ENCODE measurements at places on chromosomes 16 and 17.

DNA sequence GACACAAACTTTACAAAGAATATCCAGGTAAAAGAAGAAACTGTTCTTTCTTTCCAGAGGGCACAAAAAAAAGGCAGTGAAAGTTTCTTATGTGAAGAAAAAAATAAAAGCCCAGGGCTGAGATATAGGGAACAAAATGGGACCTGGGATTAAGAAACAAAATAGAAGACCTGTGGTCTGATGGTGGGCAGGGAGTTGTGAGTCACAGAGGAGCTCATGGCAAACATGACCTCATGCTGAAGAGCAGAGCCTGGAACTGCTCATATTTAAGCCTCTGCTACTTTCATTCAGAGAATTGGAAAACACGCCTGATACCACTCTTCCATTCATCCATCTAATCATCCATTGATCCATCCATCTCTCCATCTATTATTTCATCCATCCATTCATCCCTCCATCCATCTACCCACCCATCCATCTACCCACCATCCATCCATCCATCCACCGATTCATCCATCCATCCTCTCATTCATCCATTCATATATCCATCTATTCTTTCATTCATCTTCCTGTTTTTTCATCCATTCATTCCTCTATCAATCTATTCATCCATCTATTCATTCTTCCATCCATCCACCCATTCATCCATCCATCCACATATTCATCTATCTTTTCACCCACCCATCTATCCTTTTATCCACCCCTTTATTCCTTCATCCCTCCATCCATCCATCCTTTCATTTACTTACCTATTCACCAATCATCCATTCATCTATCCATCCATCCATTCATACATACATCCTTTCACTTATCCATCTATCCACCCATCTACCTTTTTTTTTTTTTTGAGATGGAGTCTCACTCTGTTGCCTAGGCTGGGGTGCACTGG, 30.0 kb downstream of the WFDC1 start:
- DNase-seq: no peak

DNA sequence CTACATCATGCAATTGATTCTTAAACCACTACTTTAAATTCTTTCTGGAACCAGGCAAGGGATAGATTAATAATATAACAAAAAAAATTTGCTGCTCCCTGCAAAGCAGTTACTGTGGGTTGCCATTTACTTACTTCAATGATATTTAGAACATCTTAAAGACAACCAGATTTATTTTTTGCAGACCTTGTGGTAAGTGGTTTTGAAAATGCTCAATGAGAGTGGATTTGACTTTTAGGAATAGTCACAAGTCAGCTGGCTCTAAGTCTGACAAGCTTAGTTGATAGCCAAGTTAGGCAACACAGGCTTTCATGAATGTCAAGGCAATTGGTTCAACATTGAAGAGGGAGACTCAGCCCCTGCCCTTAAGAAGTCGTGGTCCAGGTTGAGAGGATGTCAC, 11.8 kb downstream of the MARCHF10 start:
- DNase-seq: no peak

DNA sequence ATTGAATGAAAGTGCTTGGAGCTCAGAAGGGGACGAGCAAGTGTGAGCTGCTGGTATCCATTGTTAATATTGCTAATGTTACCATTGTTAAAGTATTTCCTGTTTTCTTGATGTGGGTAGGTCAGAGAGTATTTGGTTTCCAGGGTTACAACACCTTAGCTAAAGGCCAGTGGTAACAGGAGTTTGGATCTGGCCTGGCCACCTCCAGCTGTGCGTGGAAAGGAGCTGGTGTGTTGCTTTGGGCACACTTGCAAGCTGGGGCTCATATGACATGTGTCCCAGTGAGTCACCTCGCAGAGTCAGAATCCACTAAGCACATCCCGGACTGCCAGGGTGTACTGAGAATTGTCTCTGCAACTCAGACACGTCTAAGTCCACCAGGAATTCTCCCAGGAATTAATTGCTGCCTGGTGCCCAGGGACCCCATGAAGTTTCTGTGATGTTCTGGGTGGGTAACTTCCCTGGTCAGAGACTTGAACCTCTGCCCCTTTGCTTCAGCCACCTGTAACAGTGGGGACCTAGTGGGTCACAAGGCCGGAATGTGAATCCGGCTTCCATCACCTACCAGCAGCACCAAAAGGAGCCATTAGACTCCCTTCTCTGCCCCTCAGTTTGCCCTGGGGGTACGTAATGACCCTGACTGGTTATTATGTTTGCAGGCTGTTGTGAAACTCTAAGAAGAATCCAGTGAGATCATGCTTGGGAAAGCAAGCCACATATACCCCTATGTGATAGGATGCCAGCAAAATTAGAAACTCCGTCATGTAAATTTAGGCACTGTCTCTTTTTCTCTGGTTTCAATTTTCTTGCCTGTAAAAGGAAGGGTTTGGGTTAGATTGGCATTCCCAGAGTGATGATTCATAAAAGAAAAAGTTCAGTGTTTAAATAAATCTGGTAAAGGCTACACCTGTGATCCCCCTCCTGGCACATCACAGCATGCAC, 12.8 kb downstream of the SLC6A2 start:
- no peak for DNase-seq

DNA sequence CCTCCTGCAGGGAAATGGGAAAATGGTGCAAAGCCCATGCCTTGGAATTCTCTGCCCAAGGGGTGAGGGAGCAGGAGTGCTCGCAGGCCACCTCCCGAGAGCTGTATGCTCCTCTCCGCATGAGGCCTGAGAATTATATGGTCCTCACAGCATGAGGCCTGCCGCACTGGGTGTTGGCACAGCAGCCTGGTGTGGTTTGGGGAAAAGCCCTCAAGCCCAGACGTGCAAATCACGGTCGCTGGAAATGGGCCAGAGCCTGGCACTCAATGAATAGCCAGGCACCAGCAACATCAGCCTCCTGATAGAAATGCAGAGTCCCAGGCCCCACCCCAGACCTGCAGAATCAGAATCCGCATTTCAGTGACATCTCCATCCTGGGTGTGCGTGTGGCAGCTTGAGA, 156.4 kb upstream of the FOXF1 start:
- no peak for DNase-seq

GRCh38 chr17:44241106-44241624, 21.7 kb upstream of the UBTF start:
- DNase-seq: no peak

DNA sequence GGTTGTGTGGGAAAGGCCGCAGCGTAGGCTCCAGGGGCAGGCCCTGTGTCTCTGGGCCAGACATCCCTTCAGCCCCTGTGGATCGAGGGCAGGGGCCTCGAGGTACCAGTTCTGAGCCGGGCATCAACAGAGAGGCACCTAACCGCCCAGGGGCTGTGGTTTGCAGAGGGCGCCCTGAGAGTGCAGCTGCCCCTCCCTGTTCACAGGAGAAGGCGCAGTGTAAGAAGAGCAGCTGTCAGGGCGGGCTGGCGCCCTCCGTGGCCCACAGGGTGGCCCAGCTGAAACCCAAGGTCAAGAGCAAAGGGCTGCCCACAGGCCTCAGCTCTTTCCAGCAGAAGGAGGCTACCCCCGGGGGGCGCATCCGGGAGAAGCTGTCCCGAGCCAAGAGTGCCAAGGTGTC, 56.5 kb downstream of the ACTG1 start:
- no peak for DNase-seq

- no peak for DNase-seq
Observed at GRCh38 chr16:84813141-84813934, 6.4 kb upstream of the CRISPLD2 start.

DNA sequence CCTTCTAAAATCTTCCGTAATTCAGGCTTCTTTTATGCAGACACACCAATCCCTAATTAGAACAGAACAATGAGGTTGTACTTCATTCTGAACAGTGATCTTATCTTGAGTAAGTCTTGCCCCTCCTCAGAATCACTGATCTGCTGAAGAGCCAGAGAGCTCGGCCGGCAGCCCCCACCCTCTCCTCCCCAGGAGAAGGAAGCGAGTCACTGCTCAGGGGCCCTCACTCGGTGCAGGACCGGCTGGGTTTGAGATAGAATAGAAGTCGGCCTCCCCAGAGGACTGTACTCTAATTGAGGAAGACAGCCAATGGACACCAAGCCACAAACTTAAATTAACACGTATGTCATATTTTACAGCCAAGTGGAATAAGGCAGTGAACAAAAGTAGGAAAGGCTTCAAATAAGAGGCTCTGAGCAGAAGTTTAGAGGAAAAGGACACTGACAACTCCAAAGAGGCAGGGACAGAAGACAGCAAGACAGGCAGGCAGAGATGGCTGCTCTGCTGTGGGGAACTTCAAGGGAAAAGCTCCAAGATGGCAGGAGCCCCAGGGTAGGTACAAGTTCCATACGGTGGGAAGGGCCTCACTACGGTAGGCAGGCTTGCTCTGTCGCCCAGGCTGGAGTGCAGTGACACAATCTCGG, 18.6 kb downstream of the CREBBP start:
- DNase-seq: no peak

DNA sequence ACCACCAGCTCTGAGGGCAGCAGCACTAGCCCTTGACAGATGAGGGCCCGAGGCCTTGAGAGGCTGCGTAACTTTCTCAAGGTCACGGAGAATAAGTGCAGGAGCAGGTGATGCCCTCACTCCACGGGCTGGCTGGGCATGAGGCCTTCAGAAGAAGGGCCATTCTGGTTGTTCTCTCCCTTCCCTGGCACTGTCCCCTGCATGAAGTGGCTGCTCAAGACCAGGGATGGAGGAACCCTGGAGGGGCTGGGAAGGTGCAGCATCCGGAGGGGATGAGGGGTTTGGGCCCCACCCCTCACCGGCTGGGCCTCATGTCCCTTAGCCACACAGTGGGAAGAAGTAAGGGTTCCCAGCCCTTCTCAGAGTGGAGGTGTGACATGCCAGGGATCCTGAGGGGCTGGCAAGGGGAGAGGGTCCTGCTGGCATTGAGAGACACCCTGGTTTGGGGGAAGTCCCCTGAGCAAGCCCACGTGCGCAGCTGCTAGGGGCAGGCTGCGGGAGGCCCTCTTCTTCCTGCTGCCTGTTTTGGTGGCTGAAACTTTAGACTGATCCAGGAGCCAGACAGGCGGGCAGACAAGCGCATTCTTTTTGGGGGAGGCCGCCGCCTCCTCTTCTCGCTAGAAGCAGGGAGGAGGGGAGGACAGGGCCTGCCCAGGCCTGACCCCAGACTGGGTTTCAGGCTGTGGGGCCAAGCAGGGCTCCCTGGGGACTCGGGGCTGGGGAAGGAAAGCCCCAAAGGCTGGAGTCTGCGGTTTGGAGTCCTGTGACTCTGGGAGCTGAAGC, 74.0 kb downstream of the N4BP1 start:
- peak; percentile 89 for DNase-seq

DNA sequence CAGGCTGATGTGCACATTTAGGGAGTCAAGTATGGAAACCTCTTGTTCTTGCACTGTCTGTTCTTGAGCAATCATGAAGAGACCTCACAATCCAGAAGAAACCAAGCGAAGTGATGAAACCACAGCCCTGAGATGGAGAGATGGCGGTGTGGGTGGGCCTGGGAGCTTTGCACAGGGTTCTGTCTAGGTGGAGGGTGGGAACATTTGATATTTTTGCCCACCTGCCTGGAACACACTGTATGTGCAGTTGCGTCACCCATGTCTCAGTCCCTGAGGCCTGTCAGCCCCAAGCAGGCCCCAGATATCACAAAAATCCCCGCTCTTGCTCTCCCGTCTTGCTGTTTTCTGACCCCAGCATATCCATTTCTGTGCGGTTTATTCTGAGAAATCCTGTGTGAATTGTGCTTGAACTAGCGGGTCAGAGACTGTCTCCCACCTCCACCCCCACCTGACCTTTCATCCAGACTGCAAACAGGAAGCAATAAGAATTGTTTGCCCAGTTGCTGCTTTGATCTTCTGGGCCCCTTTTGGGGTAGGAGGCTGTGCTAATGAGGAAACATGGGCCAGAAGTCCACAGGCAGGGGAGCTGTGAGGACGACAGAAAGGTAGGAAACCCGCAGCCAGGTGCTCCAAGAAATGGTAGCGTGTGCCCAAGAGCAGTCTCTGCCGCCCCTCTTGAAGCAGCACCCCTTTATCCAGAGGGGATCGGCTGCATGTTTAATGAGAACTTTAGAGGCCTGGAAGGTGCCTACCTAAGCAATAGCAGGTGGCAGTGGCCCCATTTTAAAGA, 183.8 kb downstream of the CCDC182 start:
- no peak for DNase-seq

DNA sequence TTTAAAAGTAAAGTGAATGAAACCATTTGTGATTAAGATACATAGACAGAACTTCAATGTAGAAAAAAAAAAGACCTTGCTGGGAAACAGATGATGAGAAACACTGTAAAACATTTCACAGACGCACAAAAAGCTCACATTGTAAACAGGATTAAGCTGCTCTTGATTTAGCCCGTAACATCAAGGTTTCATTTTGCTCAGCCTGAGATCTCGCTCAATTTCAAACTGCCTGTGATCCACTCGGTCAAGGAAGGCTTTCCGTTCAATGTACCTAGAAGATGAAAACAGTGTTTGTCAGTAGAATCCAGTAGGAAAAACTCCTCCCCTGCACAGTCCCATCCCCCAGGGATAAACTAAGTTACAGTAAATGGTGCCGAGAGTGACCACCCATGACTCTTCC, 42.3 kb upstream of the BCAR1 start:
- DNase-seq: no peak

GRCh38 chr16:67397812-67398545, 4.7 kb upstream of the TPPP3 start:
- peak; percentile 60 for DNase-seq

DNA sequence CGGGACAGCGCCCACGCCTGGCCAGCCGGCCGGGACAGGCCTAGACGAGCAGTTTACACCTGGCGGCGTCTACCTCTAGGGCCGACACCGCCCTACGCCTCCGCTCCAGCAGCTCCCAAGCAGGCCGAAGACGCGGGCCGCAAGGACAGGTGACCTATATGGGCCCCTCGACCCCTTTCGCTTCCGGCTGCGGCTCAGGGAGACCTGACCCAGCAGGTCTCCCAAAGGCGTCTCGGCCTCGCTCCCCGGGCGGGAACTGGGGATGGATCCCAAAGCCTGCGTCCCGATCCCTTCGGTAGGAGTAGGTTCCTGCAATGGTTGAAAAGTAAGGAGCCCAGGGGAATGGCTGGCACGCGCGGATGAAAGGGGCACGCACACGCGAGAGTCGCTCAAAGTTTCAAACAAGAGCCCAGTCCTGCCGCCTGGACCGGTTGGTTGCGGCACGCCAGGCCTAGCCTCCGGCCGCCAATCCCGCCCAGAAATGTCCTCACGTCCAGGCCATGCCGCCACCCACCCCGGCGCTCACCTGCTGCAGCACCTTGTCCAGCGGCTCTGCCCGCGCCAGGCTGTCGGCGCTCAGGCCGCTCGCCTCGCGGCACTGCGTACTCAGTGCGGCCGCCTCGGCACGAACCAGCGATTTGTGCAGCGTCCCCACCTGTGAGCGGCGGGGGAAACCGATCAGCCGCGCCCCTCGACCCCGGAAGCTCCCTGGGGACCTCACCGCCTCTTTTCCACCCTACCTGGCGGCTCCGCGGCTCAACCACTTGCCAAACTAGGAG, 630 bp downstream of the ESRP2 start:
- DNase-seq: no peak

- DNase-seq: no peak
Observed at GRCh38 chr17:10266296-10266876, 68.0 kb upstream of the GAS7 start.

GRCh38 chr16:28309811-28310311, 17.5 kb downstream of the SBK1 start:
- DNase-seq: peak; percentile 36
